ENCODE measurements at places on chromosomes 11 and 22.

DNA sequence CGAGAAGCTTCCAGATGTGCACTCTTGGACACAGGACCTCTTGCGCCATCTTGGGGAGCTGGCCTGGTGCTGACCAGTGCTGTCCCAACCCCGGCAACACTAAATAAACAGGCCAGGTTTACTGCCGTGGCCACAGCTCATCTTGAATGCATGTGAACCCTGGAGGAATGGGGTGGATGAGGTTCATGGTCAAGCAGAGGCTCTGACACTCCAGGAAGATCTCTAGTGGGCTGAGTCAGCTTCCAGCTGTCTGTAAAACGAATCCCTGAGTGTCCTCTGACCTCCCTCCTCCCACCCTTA lies 51.8 kb downstream of the ALX4 start:
- DNase-seq = no peak

DNA sequence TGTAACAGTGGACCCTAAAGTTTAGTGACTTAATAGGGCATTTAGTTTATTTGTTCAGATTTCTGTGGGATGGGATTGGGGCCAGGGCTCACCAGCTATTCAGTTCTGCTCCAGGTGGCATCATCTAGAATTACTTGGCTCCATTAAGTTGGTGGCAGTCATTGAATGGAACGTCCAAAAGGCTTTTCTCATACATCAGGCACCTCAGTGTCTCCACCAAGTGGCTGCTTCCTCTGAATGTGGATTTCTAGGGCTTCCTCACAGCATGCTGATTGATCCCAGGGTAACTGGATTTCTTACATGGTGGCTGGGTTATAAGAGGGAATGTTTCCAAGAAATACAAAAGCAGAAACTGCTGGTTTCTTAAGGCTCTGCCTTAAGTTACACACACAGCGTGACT lies 34.7 kb downstream of the USP47 start:
- no peak for DNase-seq

GRCh38 chr22:23401910-23402274 lies 178.2 kb downstream of the IGLL1 start:
- DNase-seq = no peak

- DNase-seq = no peak
These were observed 205.0 kb downstream of the NELL1 start for GRCh38 chr11:20874358-20874757.

DNA sequence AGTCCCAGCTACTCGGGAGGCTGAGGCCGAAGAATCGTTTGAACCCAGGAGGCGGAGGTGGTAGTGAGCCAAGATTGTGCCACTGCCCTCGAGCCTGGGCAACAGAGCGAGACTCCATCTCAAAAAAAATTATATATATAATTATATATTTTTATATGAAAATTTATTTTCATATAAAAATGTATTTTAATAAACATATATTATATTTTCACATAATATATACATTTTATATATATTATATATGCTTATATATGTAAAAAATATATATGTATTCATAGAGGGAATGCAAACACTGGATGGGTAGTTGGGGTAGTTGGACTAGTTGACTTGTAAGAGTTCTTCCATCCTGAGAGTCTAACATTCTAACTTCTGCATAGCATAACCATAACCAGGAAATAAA lies 20.3 kb downstream of the DEUP1 start:
- DNase-seq = no peak
